ENCODE measurements at places on chromosomes 2 and 18. TPM values are rescaled to one million over a fixed set of nuclear protein-coding genes. Genes with fewer than 3 reads are reported as not detected.

LYPD6 gene
- 20.5 TPM for total RNA-seq

LRATD1 gene
- 63.2 TPM for total RNA-seq

STARD6 gene
- total RNA-seq = not detected

PNKD gene
- total RNA-seq = 20.3 TPM

RBM45 gene
- total RNA-seq = 20.5 TPM

RRM2 gene
- total RNA-seq = 14.1 TPM

NOP58 gene
- total RNA-seq = 57.9 TPM

MSH6 gene
- 50.3 TPM for total RNA-seq

SERPINB2 gene
- total RNA-seq = 0.23 TPM

PFN4 gene
- total RNA-seq = 0.92 TPM

CYP26B1 gene
- total RNA-seq = 2.1 TPM

CD8B2 gene
- 0.69 TPM for total RNA-seq
